Esophagus muscularis mucosa (tissue), 4 donors: ENCODE measurements at places on chromosomes 3 and 15. TPM values are rescaled to one million over a fixed set of nuclear protein-coding genes. Genes with fewer than 3 reads are reported as not detected.

Gene IGSF11
- total RNA-seq: 7.0 TPM

Gene CALML4
- 38.0 TPM for total RNA-seq

Gene ABHD14A
- total RNA-seq: 16.2 TPM

Gene VIPR1
- total RNA-seq: 4.0 TPM

Gene ALDH1L1
- 39.9 TPM for total RNA-seq

Gene CAND2
- total RNA-seq: 25.5 TPM

Gene SLC28A1
- not detected for total RNA-seq

Gene PLSCR5
- not detected for total RNA-seq

DNA sequence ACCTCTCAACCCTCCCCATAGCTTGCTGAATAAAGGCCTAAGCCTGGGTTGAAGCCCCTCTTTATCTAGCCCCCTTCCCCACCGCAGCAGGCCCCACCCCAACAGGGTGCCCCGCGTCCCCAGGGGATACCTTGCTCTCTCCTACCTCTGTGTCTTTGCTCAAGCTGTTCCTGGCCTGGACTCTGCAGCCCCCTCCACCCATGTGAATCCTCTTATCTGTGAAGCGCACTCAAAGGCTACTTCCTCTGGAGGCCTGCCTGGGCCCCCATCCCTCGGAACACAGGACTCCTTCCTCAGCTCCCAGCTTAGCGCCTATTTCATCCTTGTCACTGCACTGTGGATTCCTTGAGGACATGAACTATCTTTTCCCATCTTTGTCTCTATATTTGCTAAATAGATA lies 61.4 kb upstream of the HERC1 start:
- DNase-seq: no peak

DNA sequence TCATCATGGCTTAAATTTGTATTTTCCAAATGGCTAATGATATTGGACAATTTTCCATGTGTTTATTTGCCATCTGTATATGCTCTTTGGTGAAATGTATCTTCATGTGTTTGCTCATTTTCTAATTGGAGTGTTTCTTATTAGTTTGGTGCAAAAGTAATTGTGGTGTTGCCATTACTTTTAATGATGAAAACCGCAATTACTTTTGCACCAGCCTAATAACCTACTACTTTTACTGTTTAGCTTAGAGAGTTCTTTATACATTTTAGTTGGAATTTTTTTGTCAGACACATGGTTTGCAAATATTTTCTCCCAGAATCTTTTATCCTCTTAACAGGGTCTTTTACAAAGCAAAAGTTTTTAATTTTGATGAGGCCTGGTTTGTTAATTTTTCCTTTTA lies 141.0 kb upstream of the AGTR1 start:
- no peak for DNase-seq

- DNase-seq: peak; percentile 45
Measured at GRCh38 chr15:81910355-81911021, 135.3 kb downstream of the MEX3B start.

- no peak for DNase-seq
Measured at GRCh38 chr3:139296141-139296718, 47.6 kb upstream of the MRPS22 start.

DNA sequence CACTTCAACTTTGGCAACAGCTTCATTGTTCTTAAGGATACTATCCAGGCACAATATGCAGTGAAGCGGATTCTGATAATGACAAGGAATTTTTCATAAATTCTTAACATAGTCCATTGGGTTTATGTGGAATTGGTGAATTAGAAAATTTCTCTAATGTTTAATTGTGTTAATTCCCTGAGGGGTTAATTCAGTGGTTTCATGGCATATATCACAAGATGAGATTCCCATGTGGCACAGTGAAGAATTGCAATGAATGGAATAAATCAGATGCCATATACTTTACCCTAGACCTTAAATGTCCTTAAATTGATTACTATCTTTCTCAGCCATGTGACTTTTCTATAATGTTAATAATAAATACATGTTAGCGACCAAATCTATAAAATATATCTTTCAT lies 1244.1 kb downstream of the ROBO2 start:
- DNase-seq: no peak

GRCh38 chr15:59701880-59702279 lies 12.8 kb upstream of the BNIP2 start:
- DNase-seq: no peak

DNA sequence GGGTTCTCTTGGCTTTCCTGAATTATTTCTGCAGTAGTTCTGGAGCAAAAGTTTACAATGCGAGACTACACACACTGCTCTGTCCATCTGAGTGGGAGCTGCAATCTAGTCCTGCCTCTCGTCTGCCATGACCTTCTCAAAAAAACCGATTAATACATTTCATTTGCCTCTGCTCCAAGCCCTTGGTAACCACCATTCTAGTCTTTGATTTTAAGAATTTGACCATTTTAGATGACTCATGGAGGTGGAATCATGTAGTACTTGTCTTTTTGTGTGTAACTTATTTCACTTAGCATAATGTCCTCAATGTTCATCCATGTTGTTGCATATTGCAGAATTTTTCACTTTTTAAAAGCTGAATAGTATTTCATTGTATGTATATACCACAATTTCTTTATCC lies 356.9 kb downstream of the SV2B start:
- DNase-seq: no peak

DNA sequence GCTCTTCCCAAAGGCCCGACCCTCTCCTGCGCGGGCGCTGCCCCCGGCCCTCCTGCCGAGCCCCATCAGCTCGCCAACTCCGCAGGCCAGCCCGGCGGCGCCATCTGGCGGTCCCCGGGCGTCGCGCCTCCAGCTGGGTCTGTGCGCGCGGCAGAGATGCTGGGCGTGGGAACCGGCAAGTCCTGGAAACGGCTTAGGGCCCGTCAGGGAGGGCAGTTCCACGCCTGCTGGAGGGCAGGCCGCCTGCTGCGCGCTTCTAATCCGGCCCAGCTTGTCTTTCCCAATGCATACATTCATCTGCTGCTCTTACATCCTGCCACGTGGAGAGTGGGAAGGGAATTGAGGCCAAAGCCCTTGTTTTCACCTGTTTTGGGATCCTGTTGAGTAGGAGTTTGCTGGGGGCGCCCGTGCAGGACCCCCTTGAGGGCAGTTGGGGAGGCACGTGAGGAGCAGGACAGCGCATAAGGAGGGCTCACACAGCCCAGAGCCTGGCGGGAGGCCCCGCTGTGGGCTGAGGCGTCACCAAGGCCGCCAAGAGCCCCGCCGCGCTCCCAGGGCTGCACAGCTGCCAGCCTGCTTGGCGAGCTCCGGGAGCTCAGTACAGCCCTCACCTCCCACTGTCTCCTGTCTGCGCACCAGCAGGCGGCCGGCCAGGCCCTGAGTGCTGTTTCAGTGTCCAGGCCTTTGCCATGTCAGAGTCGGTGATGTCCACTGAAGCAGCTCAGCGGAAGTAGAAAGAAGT lies 165.6 kb downstream of the NSMCE3 start:
- DNase-seq: no peak

- DNase-seq: peak; percentile 97
Measured at GRCh38 chr15:101251830-101252820, at the start of gene CHSY1. Gene CHSY1, minus strand, starts transcription at chr15:101252048. Its CDS starts 592 bp downstream, at chr15:101251456.

GRCh38 chr15:69559440-69560190 lies 107.0 kb downstream of the RPLP1 start:
- no peak for DNase-seq

GRCh38 chr3:170751899-170752293 lies 118.1 kb downstream of the RPL22L1 start:
- DNase-seq: no peak

GRCh38 chr3:13829311-13829710 lies 50.6 kb downstream of the WNT7A start:
- no peak for DNase-seq

GRCh38 chr3:177370246-177370822 lies 173.1 kb upstream of the TBL1XR1 start:
- no peak for DNase-seq

GRCh38 chr3:161420746-161421145 lies 49.4 kb upstream of the SPTSSB start:
- no peak for DNase-seq

- DNase-seq: no peak
Measured at GRCh38 chr3:31613177-31613576, 80.5 kb downstream of the STT3B start.
